Stimulated activated CD4-positive, alpha-beta T cell treated with anti-CD3 and anti-CD28 coated beads, Interleukin-15, amount 100 ng/mL, for 1 hour (primary cell): ENCODE measurements at places on chromosomes 2 and 18.

DNA sequence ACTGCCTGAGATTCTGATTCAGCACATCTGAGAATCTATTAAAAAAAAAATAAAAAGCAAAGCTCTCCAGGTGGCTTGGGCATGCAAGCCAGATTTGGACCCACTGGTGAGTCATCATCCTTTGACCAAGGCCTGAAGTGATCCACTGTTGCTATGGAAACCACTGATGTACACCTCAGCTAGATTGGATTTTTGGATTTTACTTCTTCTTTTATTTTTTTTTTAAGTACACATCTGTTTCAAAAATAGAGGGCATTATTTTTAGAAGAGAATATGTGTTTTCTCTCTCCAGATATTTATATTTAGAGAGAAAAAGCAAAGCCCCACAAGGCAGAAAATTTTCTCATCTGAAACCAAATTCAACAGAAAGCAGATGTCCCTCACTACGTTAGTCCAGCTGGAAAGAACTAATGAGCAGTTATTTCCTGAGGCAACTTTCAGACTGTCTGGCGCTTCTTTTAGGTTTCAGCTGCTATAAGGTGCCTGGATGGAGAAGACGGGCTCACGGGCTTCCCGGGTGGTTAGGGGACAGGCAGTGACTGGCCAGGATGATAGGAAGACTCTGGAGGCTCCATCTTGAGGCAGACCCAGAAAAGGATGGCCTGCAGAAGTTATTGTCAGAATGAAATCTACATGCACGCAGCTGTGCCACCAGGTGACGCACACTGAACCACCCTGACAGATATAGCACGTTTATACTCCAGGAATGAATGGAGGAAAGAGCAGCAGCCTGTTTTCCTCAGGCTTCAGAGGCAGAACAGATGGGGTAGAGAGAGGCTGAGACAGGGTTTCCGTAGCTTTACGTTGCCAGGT lies 50.5 kb downstream of the MRPL35 start:
- DNase-seq = no peak

DNA sequence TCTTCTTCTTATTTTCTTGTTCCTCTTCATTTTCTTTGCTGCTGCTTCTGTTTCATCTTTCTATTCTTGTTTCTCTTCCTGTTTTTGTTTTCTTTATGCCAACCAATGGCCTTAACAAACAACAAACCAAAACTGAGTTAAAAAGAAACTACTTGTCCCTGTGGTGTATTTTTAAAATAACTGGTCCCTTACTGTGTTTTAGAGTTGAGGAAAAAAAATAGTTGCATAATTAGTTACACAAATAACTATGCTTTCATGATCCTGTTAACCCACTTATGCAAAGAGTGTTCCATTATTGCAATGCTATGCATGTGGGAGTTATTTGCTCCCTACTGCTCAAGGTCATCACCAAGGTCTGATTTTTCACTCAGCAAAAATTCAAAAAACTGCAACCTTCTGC lies 39.5 kb upstream of the IMP4 start:
- no peak for DNase-seq

GRCh38 chr2:158753641-158754611 lies 41.2 kb upstream of the DAPL1 start:
- no peak for DNase-seq

GRCh38 chr2:197256547-197257170 lies 53.9 kb downstream of the ANKRD44 start:
- no peak for DNase-seq

DNA sequence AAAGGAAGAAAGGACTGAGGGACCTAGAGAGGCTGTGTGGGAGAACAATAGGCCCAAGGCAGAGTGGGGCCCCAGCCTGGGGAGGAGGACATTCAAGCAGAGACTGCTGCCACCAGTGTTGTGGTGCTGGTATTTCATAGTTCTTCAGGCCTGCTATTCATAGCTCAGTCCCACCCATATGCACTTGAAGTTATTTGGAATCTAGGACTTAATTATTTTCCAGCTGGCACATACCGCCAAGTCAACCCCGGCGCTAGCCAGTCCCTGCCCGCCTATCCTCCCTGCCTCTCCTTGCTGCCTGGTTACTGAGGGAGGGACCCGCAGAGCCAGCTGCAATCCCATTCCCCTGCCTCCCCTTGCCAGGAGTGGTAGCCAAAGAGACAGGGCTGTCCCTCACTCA lies 141.2 kb downstream of the CABLES1 start:
- no peak for DNase-seq

DNA sequence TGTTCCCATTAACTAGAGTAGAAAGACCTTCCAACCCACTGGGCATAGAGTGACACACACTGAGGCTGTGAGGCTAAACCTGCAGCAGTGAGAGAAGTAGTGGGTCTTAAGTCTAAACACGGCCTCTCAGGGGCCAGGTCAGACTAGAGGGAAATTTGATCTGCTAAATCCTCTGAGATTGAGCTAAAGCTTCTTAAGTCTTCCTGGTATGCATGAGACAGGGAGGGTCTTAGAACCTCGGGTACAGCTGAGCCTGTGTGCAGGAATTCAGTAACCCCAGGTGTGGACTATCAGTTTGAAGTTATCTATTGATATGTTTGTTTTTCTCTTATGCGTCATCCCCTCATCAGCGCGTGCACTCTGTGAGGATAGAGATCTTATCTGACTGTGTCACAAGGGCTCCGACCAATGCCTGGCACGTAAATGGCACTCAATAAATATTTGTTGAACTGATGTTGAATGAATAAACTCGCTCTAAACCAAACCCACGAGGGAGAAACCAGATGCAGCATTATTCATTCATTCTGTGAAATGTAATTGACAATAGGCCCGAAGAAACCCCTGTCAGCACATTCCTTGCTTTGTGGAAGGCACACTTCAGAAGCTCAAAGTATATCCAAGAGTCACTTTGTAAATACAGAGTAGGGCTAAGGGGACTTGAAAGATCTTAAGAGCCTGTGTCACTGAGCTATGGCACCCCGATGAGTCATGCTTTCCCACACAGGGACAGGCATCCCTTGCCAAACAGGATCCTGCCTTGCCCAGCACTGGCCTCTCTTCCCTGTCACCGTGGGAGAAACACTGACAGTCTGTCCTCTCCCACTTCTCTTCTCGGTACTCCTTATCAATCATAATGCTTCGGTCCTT lies 21.7 kb upstream of the RAB10 start:
- DNase-seq = no peak

- no peak for DNase-seq
These were observed 14.8 kb downstream of the ATL2 start for GRCh38 chr2:38362232-38362631.

DNA sequence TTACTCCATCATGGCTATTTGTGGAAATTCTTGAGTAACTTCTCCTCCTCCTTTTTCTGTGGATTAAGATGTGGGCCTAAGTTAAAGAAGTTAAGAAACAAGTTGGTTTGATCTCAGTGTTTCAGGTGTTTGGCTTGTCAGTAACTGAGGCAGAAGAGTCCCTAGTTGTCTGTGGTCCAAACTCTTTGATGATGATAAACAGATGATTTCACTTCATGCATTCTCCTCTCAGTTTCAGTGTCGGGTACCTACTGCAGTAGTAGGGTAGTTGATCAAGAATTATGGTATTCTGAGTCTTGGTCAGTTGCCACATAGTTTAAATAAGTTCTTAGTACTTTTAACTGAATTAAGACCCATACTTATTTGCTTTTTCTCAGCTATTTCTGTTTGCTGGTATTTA lies 85.6 kb downstream of the NCOA1 start:
- no peak for DNase-seq

GRCh38 chr2:112658839-112659667 lies 13.3 kb downstream of the SLC20A1 start:
- no peak for DNase-seq

GRCh38 chr2:10765914-10766313 lies 44.5 kb downstream of the ATP6V1C2 start:
- no peak for DNase-seq

GRCh38 chr18:50619861-50620275 lies 60.0 kb downstream of the MAPK4 start:
- no peak for DNase-seq

GRCh38 chr2:85807756-85808155 lies 54.0 kb downstream of the ATOH8 start:
- no peak for DNase-seq

GRCh38 chr2:119233326-119234020 lies 9.8 kb downstream of the STEAP3 start:
- no peak for DNase-seq

GRCh38 chr2:58483307-58483706 lies 242.2 kb upstream of the FANCL start:
- DNase-seq = no peak
